ENCODE measurements at places on chromosomes 12 and 14. TPM values are rescaled to one million over a fixed set of nuclear protein-coding genes. Genes with fewer than 3 reads are reported as not detected.

- no peaks in the 10 kb centered on the region for H3K4me1 ChIP-seq
- no peak overlapping the region for H3K4me3 ChIP-seq
- no peaks in the 10 kb centered on the region for H3K27me3 ChIP-seq
- no peak overlapping the region for H3K27ac ChIP-seq
- no peak for DNase-seq
Observed at GRCh38 chr12:130240831-130241590, 78.7 kb downstream of the FZD10 start.

FAM90A1 gene
- total RNA-seq, result not detected

PTPRO gene
- 0.81 TPM for total RNA-seq

OTOGL gene
- 0.79 TPM for total RNA-seq

DNA sequence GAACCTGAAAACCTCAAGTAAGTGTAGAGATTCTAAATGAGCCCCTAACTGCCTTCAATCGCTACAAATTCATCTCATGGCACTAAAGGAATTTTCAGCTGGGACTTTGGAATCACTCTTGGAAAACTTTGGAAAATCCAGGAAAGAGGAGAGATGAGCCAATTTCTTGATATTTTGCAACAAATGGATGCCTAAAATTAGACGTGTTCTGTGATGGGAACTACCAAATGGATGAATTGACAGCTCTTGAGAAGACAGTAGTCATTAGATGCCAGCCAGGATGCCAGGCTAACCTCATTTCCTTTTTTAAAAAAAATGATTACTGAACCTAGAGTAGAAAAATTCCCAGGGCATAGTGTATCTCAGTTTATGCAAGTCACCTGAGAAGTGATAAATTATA lies 78.3 kb downstream of the NPAS3 start:
- no peaks in the 10 kb centered on the region for H3K27me3 ChIP-seq
- H3K4me3 ChIP-seq, result no peak overlapping the region
- no peak overlapping the region for H3K27ac ChIP-seq
- H3K36me3 ChIP-seq, result no peaks in the 10 kb centered on the region
- DNase-seq, result no peak

PTCSC3 gene
- not detected for total RNA-seq

DNA sequence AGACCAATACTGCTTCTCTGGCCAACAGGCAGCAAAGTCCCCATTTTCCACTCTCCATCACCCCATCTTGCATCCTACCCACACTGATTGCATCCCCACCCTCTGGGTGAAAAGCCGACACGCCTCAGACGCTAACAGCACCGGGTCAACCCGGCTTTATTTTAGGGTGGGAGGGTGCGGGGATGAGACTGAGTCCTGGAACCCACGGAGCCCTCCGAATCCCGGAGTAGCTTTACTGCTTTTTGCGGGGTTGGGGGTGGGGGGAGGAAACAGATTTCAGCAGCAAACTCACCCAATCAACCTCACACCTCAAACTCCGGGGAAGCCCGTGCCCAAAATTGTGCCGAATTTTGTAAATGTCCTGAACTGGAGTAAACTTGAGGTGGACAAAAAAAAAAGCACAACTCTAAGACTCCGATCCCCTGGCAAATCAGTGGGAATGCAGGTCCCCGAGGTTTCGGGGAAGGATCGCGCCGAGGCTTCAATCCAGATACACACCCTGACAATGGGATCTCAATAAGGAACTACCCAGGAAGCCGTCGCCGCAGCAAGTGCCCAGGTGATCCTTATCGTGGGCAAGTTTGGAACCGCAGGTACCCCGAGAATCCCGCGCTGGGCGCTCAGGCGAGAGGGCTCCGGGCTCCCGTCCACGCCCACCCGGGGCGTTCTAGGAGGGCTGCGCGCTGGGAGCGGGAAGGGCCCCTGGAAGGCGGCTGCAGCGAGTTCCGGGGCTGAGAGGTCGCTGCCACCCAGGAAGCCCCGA lies 1.1 kb downstream of the GCH1 start:
- peak overlapping the region; percentile 95 for H3K4me3 ChIP-seq
- peaks cover 19% of the 10 kb centered on the region for H3K4me1 ChIP-seq
- H3K27me3 ChIP-seq, result no peaks in the 10 kb centered on the region

DNA sequence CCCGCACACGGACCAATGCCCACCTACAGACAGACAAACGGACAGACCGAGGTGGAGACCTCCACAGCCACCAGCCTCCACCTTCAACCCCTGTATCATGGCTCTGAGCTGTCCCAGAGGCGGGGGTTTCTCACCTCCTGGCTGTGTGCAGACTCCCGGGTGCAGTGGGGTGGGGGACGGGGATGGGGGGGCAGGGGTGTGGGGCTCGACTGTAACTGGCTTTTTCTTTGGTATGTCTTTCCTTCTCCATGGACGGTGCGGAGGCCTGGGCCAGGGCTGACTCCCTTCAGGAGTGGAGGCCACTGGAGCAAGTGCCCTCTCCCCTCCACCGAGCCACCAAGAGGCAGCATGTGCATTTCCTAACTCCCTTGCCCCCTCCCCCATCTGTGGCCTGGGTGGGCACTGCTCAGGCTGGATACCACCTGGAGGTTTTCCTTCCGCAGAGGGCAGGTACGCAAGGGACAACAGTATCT lies 122.6 kb downstream of the ESRRB start:
- no peaks in the 10 kb centered on the region for H3K4me1 ChIP-seq
- no peaks in the 10 kb centered on the region for H3K36me3 ChIP-seq
- no peak overlapping the region for H3K4me3 ChIP-seq
- H3K27ac ChIP-seq, result no peak overlapping the region
- H3K27me3 ChIP-seq, result peaks cover 10% of the 10 kb centered on the region

HOXC10 gene
- 12.5 TPM for total RNA-seq

GRCh38 chr14:106083082-106083481 lies 556.7 kb downstream of the TMEM121 start:
- H3K27me3 ChIP-seq, result no peaks in the 10 kb centered on the region
- H3K27ac ChIP-seq, result no peak overlapping the region
- H3K4me3 ChIP-seq, result no peak overlapping the region
- H3K4me1 ChIP-seq, result no peaks in the 10 kb centered on the region
- DNase-seq, result no peak

FBRSL1 gene
- total RNA-seq, result 27.3 TPM

PTPRQ gene
- total RNA-seq, result not detected

DIO3 gene
- total RNA-seq, result 0.89 TPM

TAS2R43 gene
- total RNA-seq, result 0.89 TPM

KLHL33 gene
- total RNA-seq, result not detected

DNA sequence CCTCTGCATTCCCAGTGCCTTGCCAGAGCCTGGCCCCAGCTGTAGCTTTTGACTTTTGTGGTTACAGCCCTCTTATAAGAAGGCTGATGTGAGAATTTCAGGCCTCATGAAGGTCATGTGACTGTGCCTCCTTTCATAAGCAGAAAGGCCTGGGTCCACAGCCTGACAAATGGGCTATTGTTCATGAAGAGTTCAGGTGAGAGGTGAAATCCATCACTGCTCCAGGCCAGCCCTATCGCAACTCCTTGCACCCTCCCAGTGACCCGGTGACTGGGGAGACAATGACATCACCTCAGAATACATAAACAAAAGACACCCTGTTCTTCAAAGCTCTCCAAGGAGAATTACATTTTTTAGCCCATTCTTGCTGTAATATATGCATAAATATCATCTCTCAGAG lies 321.5 kb downstream of the PCNX1 start:
- DNase-seq, result no peak
- no peak overlapping the region for H3K27ac ChIP-seq
- no peak overlapping the region for H3K4me3 ChIP-seq
- no peaks in the 10 kb centered on the region for H3K4me1 ChIP-seq
- no peaks in the 10 kb centered on the region for H3K36me3 ChIP-seq
- H3K27me3 ChIP-seq, result no peaks in the 10 kb centered on the region

ASIC1 gene
- 1.6 TPM for total RNA-seq

BMP4 gene
- total RNA-seq, result 15.5 TPM

- H3K36me3 ChIP-seq, result no peaks in the 10 kb centered on the region
- H3K27me3 ChIP-seq, result peaks cover 21% of the 10 kb centered on the region
- no peak overlapping the region for H3K4me3 ChIP-seq
- DNase-seq, result no peak
Observed at GRCh38 chr12:51721282-51721940, 127.1 kb downstream of the FIGNL2 start.

- H3K36me3 ChIP-seq, result no peaks in the 10 kb centered on the region
- no peak overlapping the region for H3K4me3 ChIP-seq
- DNase-seq, result no peak
- H3K27ac ChIP-seq, result no peak overlapping the region
Observed at GRCh38 chr14:54600717-54601109, 33.8 kb downstream of the SAMD4A start.

RCOR1 gene
- total RNA-seq, result 22.8 TPM

DNA sequence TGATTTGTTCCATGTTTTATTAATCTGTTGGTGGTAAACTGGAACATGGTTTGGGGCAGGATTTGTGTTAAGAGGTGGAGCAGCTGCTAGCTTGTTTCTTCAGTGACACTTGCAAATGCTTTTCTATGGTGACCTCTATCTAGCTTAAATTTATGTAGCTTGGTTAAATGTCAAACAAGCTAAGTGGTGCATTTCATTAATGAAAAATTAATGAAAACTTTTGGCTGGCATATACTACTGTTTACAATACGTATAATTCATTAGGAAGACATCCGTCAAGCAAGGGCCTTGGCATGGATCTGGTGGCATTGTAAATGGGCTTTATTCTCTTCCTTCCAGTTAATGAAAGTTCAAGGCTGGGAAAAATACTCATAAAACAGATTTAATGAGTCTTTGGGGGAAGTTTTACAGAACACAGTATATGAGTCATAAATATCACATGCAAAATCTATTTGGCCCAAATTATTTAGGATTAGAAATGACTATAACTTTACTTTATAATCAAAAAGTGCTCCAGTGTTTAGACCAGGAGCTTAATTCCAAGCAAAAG lies 807.7 kb upstream of the SEL1L start:
- no peak for DNase-seq
- H3K36me3 ChIP-seq, result no peaks in the 10 kb centered on the region
- H3K4me3 ChIP-seq, result no peak overlapping the region
- no peak overlapping the region for H3K27ac ChIP-seq

MYF5 gene
- total RNA-seq, result not detected

DNA sequence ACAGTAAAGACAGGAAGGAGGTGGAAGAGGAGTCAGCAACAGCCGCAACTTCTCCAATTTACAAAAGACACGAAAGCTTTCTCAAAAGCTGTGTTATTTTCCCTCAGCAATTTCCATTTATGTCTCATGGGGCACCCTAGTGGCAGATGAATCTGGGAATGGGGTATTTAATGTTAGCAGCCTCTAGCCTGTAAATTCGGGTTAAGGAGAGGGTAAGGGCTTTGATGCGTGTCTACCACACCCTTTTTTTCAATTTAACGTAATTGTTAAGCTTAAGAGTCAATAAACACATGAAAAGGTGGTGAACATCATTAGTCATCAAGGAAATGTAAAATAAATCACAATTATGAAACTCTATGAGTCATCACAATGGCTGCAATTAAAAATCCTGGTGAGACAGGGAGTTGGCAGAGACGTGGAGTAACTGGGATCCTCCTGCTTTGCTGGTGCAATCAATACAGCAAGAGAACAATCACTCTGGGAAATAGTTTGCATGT lies 986.4 kb downstream of the AACS start:
- H3K27me3 ChIP-seq, result no peaks in the 10 kb centered on the region
- H3K4me1 ChIP-seq, result no peaks in the 10 kb centered on the region

TTC8 gene
- 12.8 TPM for total RNA-seq

- no peaks in the 10 kb centered on the region for H3K36me3 ChIP-seq
- no peak overlapping the region for H3K27ac ChIP-seq
- no peak overlapping the region for H3K4me3 ChIP-seq
- DNase-seq, result no peak
- H3K27me3 ChIP-seq, result peaks cover 46% of the 10 kb centered on the region
Observed at GRCh38 chr12:4870423-4870822, 39.3 kb upstream of the KCNA1 start.

DNA sequence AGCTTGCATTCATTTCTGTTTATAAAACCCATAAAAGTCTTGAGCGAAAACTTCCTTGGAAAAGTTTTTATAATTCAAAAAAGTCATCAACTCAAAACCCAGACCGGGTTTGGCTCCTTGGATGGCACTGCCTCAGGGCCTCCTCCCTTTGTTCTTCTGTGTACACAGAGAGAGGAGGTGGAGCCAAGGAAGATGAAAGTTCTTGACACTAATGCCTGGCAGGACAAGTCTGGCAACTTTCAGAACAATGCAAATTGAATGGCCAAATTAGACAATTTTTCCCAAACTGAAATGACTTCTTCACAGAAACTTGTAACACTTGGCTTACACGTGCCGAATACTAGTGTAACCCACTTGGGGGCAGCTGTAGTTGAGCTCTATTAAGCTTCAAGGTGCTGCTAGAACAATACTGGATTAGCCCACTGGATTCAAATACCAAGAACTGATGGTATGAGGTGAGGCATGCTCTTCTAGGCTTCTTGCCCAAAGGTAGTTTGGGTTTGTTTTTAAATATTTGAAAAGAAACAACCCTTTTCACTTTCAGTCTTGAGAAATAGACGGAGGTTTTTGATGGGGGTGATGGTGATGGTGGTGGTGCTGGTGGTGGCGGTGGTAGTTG lies 86.6 kb upstream of the FRMD6 start:
- H3K4me1 ChIP-seq, result peaks cover 14% of the 10 kb centered on the region
- no peaks in the 10 kb centered on the region for H3K27me3 ChIP-seq
- no peak overlapping the region for H3K4me3 ChIP-seq

- H3K27ac ChIP-seq, result no peak overlapping the region
- no peaks in the 10 kb centered on the region for H3K27me3 ChIP-seq
- H3K4me3 ChIP-seq, result no peak overlapping the region
- no peaks in the 10 kb centered on the region for H3K36me3 ChIP-seq
Observed at GRCh38 chr12:62805517-62805916, 129.4 kb downstream of the PPM1H start.

HOXC9 gene
- total RNA-seq, result 6.5 TPM

DNA sequence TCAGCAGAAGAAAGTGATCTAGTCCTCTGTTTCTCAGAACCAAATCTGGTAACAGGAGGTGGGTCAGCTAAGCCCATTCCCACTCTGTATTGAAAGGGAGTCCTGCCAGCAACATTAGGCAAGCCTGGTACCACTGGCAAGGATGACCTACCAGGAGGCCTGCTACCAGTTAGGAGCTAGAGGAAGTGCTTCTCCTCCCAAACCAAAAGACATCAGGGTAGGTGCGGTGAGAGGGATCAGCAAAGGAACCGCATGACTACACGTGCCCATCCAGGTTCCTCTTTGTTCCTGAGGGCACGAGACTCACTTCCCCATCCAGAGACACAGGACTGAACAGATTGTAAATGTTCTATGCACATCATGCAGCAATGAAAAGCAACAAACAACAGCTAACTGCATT lies 2.8 kb downstream of the KLRC4 start:
- no peaks in the 10 kb centered on the region for H3K27me3 ChIP-seq
- peak; percentile 63 for DNase-seq
- no peaks in the 10 kb centered on the region for H3K4me1 ChIP-seq
- no peak overlapping the region for H3K4me3 ChIP-seq
- no peak overlapping the region for H3K27ac ChIP-seq

SERPINA1 gene
- total RNA-seq, result 4.7 TPM

- no peak overlapping the region for H3K4me3 ChIP-seq
- peak overlapping the region; percentile 22 for H3K27ac ChIP-seq
- H3K36me3 ChIP-seq, result no peaks in the 10 kb centered on the region
- peaks cover 51% of the 10 kb centered on the region for H3K4me1 ChIP-seq
- peaks cover 30% of the 10 kb centered on the region for H3K27me3 ChIP-seq
Observed at GRCh38 chr12:109716512-109717389, 3.1 kb downstream of the FAM222A start.

- no peak overlapping the region for H3K27ac ChIP-seq
- H3K4me1 ChIP-seq, result peaks cover 22% of the 10 kb centered on the region
- no peaks in the 10 kb centered on the region for H3K36me3 ChIP-seq
- no peaks in the 10 kb centered on the region for H3K27me3 ChIP-seq
- no peak overlapping the region for H3K4me3 ChIP-seq
Observed at GRCh38 chr12:115322275-115322674, 638.3 kb upstream of the TBX3 start.
